Activated CD8-positive, alpha-beta memory T cell treated with anti-CD3 and anti-CD28 coated beads, Interleukin-2, amount 10 ng/mL, durations not matched to agents 7 days and 5 days (primary cell): ENCODE measurements at places on chromosomes 5 and 9. TPM values are rescaled to one million over a fixed set of nuclear protein-coding genes. Genes with fewer than 3 reads are reported as not detected.

The DBH gene
- total RNA-seq = not detected

GRCh38 chr9:33133186-33133585, 34.0 kb downstream of the B4GALT1 start:
- DNase-seq = no peak
- H3K27me3 ChIP-seq = no peaks in the 10 kb centered on the region
- H3K4me3 ChIP-seq = no peak overlapping the region

GRCh38 chr9:135048046-135048757, 39.3 kb upstream of the OLFM1 start:
- H3K27ac ChIP-seq = no peak overlapping the region
- no peak for DNase-seq
- H3K4me3 ChIP-seq = no peak overlapping the region
- no peaks in the 10 kb centered on the region for H3K36me3 ChIP-seq
- H3K4me1 ChIP-seq = peaks cover 4% of the 10 kb centered on the region
- no peaks in the 10 kb centered on the region for H3K27me3 ChIP-seq

DNA sequence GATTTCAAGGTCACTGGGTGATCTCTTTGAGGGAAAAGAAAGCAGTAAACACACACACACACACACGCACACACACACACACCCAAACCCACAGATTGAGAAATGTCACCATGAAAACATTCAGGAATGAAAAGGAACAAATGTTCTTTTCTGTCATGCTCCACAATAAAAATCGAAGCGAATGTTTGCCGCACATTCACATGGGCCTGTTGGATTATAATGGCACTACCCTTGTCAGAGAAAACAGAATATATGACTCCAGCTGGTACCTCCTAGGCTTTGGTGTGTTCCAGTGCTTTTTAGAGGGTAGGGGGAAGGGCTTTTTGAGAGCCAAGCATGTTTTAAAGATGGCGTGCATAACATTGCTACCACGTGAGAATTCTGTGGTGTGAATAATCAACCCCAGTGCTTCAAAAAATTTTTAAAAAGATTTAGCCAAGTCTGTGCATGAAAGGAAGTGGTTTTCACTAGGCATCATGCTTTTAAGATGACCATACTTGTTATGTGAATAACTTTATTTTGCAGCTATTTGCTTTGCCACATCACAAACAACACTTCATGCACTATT, 120.8 kb upstream of the ZNF608 start:
- no peak overlapping the region for H3K27ac ChIP-seq
- no peaks in the 10 kb centered on the region for H3K27me3 ChIP-seq
- no peaks in the 10 kb centered on the region for H3K36me3 ChIP-seq
- no peak overlapping the region for H3K4me3 ChIP-seq
- no peak for DNase-seq
- peaks cover 2% of the 10 kb centered on the region for H3K4me1 ChIP-seq

- H3K27me3 ChIP-seq = no peaks in the 10 kb centered on the region
- no peaks in the 10 kb centered on the region for H3K36me3 ChIP-seq
- no peak overlapping the region for H3K4me3 ChIP-seq
- DNase-seq = no peak
- no peaks in the 10 kb centered on the region for H3K4me1 ChIP-seq
Measured at GRCh38 chr5:45385321-45386058, 310.7 kb downstream of the HCN1 start.

DNA sequence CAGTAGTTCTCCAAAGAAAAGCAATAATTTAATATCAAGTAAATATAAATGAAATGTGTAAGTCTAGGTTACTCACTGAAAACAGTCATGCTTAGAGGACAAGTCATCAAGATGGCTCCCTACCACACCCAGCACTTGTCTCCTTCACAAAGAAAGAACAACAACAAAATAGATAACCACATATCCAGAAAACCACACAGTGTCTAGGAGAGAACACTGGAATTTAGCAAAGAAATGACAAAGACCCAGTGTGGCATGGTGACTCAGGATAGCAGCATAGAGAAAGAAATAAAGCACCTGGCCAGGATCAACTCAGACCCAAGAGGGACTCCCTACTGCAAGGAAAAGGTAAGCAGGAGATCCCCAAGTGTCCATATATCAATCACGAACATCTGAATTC, 356.2 kb downstream of the TMEM161B start:
- DNase-seq = no peak
- no peak overlapping the region for H3K27ac ChIP-seq
- H3K36me3 ChIP-seq = no peaks in the 10 kb centered on the region
- no peaks in the 10 kb centered on the region for H3K4me1 ChIP-seq

DNA sequence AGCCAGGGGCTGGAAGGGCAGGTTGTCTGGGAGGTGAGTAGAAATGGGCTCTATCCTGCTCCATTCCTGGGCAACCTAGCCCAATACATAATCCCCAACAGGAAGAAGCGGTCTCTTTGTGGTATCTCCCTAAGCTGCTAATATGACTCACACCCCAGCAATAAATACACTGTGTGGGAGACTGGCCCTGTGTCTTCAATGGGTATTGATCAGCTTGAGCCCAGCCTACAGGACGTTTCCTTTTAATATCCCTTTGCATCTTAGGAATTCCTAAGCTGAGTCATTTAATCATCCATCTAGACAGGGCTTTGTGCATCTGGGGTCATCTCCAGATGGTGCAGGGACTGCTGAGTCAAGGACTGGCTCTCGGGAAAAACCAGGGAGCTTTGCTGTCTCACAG, 207.0 kb upstream of the PANK3 start:
- no peaks in the 10 kb centered on the region for H3K4me1 ChIP-seq
- no peaks in the 10 kb centered on the region for H3K27me3 ChIP-seq
- H3K36me3 ChIP-seq = no peaks in the 10 kb centered on the region
- no peak overlapping the region for H3K4me3 ChIP-seq

GRCh38 chr9:27572061-27572460, 1.2 kb downstream of the C9orf72 start:
- H3K27ac ChIP-seq = peak overlapping the region; percentile 92
- no peaks in the 10 kb centered on the region for H3K36me3 ChIP-seq
- H3K4me3 ChIP-seq = peak overlapping the region; percentile 88
- DNase-seq = no peak

GRCh38 chr5:105773241-105773640, 1897.5 kb downstream of the EFNA5 start:
- no peaks in the 10 kb centered on the region for H3K4me1 ChIP-seq
- DNase-seq = no peak
- H3K4me3 ChIP-seq = no peak overlapping the region
- H3K27ac ChIP-seq = no peak overlapping the region
- no peaks in the 10 kb centered on the region for H3K27me3 ChIP-seq

- DNase-seq = no peak
- no peaks in the 10 kb centered on the region for H3K36me3 ChIP-seq
- no peak overlapping the region for H3K4me3 ChIP-seq
- no peaks in the 10 kb centered on the region for H3K27me3 ChIP-seq
Measured at GRCh38 chr5:155342956-155343355, 329.4 kb downstream of the KIF4B start.

- H3K36me3 ChIP-seq = no peaks in the 10 kb centered on the region
- no peak for DNase-seq
- no peak overlapping the region for H3K27ac ChIP-seq
- no peak overlapping the region for H3K4me3 ChIP-seq
- peaks cover 8% of the 10 kb centered on the region for H3K4me1 ChIP-seq
- peaks cover 30% of the 10 kb centered on the region for H3K27me3 ChIP-seq
Measured at GRCh38 chr5:10550222-10550995, 13.5 kb upstream of the ANKRD33B start.

DNA sequence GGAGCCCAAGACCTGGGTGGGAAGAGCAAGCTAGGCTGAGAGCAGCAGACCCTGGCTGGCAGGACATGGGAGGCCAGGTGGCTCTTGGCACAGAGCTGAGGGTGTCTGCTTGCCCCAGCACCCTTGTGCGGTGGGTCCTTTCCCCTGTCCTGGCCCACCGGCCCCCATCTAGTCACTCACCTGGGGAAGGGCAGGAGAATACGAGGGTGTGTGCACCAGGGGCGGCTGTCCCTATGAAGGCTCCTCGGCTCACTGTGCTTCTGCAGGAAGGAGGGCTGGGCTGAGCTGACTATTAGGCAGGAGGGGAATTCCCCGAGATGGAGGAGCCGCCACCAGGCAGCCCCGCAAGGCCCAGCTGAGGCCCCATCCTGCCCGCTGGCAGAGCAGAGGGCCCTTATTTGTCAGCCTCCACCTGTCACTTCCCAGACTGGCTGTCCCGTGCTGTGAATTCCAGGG, 6.1 kb upstream of the TNIP1 start:
- H3K4me3 ChIP-seq = peak overlapping the region; percentile 73
- H3K36me3 ChIP-seq = peaks cover 1% of the 10 kb centered on the region
- peaks cover 26% of the 10 kb centered on the region for H3K27me3 ChIP-seq
- H3K4me1 ChIP-seq = peaks cover 60% of the 10 kb centered on the region

The ANGPTL2 gene
- total RNA-seq = not detected

GRCh38 chr9:110007477-110008270, 200.3 kb downstream of the C9orf152 start:
- H3K27me3 ChIP-seq = peaks cover 5% of the 10 kb centered on the region
- no peaks in the 10 kb centered on the region for H3K36me3 ChIP-seq
- peaks cover 5% of the 10 kb centered on the region for H3K4me1 ChIP-seq
- no peak for DNase-seq

The SLC36A2 gene
- total RNA-seq = not detected

The TMEFF1 gene
- total RNA-seq = 0.49 TPM

GRCh38 chr9:34994260-34994899, 4.8 kb downstream of the DNAJB5 start:
- no peaks in the 10 kb centered on the region for H3K36me3 ChIP-seq
- no peak overlapping the region for H3K4me3 ChIP-seq
- DNase-seq = no peak
- no peaks in the 10 kb centered on the region for H3K27me3 ChIP-seq
- no peak overlapping the region for H3K27ac ChIP-seq
- peaks cover 15% of the 10 kb centered on the region for H3K4me1 ChIP-seq

DNA sequence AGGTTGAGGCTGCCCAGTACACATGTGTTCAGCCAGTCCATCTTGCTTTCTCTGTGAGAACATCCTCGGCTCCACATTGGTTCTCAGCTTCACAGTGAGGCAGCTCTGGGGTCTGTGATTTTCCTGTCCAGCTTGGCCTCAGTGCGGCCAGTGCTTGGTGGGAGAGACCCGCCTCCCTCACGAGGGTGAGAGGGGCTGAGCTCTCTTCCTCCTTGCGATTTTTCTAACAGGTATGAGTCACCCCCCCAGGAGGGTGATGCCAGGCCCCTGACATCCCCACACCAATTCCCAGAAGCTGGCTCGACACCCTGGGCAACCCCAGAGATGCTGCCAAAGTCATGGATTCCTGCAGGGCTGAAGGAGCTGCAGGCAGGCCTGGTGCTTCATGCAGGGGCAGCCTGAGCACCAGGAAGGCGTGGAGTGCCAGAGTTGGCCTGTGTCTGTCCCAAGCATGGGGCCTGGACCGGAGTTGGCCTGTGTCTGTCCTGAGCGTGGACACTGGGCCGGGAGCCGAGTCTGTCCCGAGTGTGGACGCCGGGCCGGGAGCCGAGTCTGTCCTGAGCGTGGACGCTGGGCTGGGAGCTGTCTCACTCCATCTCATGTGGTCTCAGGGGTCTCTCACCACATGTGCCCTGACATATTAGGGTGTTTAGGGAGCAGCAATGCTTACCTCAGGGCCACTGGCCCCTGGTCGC, 408.6 kb upstream of the IRX4 start:
- H3K36me3 ChIP-seq = no peaks in the 10 kb centered on the region
- no peaks in the 10 kb centered on the region for H3K4me1 ChIP-seq
- H3K27me3 ChIP-seq = no peaks in the 10 kb centered on the region
- DNase-seq = no peak
- no peak overlapping the region for H3K4me3 ChIP-seq
- no peak overlapping the region for H3K27ac ChIP-seq

- peaks cover 10% of the 10 kb centered on the region for H3K27me3 ChIP-seq
- no peak overlapping the region for H3K4me3 ChIP-seq
- DNase-seq = no peak
- peaks cover 20% of the 10 kb centered on the region for H3K4me1 ChIP-seq
- H3K36me3 ChIP-seq = no peaks in the 10 kb centered on the region
- no peak overlapping the region for H3K27ac ChIP-seq
Measured at GRCh38 chr5:14107536-14107935, 35.6 kb upstream of the TRIO start.

The THBS4 gene
- total RNA-seq = 3.4 TPM

The C9orf50 gene
- not detected for total RNA-seq

DNA sequence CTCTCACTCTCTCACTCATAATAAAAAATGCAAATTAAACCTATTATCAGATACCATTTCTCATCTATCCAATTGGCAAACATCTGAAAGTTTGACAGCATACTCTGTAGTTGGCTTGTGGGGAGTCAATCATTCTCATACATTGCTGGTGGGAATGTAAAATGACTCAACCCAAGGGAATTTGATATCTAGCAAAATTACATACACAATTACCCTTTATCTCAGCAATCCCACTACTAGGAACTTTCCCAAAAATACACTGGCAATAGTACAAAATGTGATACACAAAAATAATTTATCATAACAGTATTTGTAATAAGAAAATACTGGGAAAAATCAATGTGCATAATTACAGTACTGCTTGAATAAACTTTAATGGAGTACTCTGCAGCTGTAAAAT, 731.3 kb downstream of the DTWD2 start:
- DNase-seq = no peak
- no peaks in the 10 kb centered on the region for H3K4me1 ChIP-seq
- H3K27me3 ChIP-seq = no peaks in the 10 kb centered on the region
- no peak overlapping the region for H3K27ac ChIP-seq
- H3K4me3 ChIP-seq = no peak overlapping the region

- no peaks in the 10 kb centered on the region for H3K36me3 ChIP-seq
- H3K27ac ChIP-seq = no peak overlapping the region
- peaks cover 5% of the 10 kb centered on the region for H3K4me1 ChIP-seq
- DNase-seq = no peak
- no peaks in the 10 kb centered on the region for H3K27me3 ChIP-seq
Measured at GRCh38 chr9:76004526-76004925, 114.1 kb downstream of the PCSK5 start.

DNA sequence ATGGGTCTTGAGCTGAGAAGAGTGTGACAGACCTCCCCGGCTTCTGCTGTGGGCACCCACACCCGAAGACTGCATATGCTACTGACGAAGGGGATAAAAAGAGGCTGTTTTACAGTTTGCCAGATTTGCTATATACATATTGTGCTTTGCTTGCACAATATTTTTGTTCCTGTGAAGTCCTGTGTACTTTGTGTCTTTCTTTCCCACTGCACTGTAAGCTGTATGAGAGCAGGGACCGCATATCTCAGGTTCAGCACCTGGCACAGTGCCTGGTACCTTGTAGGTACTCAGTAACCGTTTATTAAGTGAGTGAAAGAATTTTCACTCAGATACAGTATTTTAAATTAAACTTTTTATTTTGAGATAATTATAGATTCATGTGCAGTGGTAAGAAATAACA, 8.2 kb upstream of the GARNL3 start:
- no peak overlapping the region for H3K27ac ChIP-seq
- H3K4me3 ChIP-seq = no peak overlapping the region
- H3K36me3 ChIP-seq = no peaks in the 10 kb centered on the region
- DNase-seq = no peak
- peaks cover 19% of the 10 kb centered on the region for H3K27me3 ChIP-seq
